ENCODE measurements at places on chromosomes 4 and X.

GRCh38 chrX:79081895-79082512, 62.5 kb upstream of the GPR174 start:
- no peak for DNase-seq

- DNase-seq: no peak
Observed at GRCh38 chr4:111985426-111985825, 159.8 kb upstream of the FAM241A start.

- no peak for DNase-seq
Observed at GRCh38 chr4:97656044-97656720, 487.1 kb downstream of the STPG2 start.

DNA sequence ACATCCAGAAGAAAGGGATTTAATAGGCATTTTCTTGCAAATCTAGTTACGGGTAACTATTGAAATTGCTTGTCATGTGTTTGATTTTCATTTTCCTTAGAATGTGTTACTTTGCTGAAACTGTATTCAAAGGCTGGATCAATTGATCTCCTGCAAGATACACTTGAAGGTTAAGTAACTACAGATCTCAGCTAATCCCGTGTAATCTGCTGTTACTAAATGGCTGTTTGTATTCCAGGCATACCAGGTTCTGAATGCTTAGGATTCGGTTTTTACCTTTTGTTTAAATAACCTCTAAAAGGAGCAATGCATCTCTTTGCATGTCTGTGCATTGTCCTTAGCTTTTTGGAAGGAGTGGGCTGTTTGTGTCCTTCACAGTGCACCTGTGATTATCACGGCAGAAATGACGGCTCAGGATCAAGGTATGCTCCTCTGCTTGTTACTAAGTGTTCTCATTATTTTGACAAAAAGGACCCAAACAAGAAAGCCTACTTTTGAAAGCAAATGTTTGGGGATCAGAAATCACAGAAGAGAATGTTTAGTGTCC, at the start of gene LRIT3:
Gene LRIT3, plus strand, starts transcription at position 212 of the 547 bp plus-strand sequence. Its CDS starts 95 bp downstream, at position 307.
- DNase-seq: no peak

DNA sequence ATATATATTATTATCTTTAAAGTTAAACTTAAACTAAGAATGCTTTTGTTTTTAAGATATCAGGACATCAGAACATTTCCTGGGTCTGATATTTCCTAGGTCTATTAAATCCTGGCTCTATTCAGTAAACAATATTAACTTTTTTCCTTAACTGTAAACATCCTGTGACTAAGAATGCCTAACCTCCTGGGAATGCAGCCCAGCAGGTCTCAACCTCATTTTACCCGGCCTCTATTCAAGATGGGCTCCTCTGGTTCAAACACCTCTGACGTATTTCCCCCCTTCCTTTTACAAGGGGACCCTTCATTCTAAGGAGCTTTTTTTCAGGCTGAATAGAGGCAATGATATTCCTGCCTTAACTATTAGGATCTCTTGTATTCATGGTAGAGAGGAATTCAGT, 35.8 kb upstream of the DYNLT3 start:
- no peak for DNase-seq

DNA sequence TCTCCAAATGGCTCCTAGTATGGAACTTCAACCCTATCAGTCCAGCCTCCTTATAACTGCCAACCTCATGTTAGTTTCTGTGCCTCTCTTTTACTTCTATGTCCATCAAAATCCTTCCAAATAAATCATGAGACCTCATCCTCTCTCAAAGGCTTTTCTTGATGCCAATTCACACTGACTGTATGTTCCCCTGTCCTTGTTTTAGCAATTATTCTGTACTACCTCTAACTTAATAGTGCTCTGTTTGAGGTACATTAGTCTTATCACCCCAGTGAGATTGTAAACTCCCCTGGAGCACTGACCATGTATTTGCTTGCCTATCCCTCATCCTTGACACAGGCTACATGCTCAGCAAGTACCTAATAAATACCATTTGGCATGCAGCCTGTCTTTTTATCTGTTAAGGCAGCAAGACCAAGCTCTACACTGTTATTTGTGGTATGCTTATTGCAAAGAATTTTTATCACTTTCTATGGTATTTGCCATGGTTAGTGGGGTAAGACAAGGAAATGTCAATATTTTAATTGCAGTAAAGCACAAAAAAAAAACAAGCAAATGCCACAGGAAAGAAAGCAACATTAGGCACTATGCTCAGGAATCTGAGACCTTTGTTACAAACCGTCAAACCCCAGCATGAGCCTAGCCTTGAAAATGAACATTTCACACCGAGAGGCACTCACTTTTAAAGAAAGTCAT, 119.2 kb downstream of the SMARCA1 start:
- DNase-seq: no peak
